ENCODE measurements at places on chromosomes 11 and 22.

DNA sequence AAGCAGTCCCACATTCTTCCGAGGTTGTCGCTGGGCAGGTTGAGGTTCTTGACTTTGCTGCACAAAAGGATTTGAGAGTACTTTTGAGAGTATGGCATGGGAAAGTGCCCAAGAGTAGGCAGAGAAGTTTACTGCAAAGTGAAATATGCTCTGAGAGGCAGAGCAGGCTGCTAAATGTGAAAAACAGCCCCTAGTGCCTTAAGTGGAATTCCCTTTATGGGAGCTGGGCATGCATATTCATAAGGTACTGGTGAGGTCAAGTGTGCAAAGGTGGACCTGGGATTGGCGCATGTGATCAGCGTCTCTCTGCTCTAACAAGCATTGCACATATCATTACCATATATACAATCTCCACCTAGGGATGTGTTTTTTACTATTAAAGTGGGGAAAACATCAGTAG, 12.0 kb upstream of the APOL4 start:
- no peak for DNase-seq

- no peak for DNase-seq
Measured at GRCh38 chr11:131465746-131466145, 95.3 kb downstream of the NTM start.

DNA sequence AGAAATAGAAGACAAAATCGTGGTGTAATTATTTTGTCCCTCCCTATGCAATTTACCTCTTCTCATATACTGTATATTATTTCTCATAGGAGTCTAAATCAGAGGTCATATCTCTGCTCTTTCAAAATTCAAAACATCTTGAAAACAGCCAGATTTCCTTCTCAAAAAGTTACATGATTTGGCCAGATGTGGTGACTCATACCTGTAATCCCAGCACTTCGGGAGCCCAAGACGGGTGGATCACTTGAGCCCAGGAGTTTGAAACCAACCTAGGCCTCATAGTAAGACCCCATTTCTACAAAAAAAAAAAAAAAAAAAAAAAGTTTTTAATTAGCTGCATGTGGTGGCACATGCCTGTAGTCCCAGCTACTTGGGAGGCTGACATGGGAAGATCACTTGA, 29.0 kb upstream of the DNAJB7 start:
- DNase-seq: no peak

GRCh38 chr11:69337211-69337721, 43.3 kb downstream of the MYEOV start:
- DNase-seq: no peak

DNA sequence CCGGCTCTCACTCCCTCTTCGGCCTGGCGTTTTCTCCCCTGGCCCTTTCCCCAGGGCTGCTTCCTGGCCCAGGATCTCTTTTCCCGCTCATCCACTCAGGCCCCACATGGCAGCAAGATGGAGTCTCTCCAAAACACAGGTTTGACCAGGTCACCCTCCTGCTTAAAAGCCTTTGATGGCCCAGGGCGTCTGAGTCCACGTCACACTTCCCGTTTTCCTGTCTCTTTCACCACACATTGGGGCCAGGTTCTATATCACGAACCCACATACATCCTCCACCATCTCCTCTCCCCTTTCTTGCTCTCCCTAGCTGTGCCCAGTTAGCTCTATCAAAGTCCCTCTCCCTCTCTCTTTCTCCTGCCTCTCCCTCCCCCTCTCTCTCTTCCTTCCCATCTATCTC, 7.8 kb upstream of the LRRC32 start:
- peak; percentile 17 for DNase-seq

- no peak for DNase-seq
Measured at GRCh38 chr11:75760710-75761493, 7.7 kb upstream of the DGAT2 start.

GRCh38 chr11:27395556-27396258, 32.7 kb upstream of the CCDC34 start:
- DNase-seq: no peak

- DNase-seq: no peak
Measured at GRCh38 chr11:86934582-86934900, 20.7 kb downstream of the FZD4 start.

DNA sequence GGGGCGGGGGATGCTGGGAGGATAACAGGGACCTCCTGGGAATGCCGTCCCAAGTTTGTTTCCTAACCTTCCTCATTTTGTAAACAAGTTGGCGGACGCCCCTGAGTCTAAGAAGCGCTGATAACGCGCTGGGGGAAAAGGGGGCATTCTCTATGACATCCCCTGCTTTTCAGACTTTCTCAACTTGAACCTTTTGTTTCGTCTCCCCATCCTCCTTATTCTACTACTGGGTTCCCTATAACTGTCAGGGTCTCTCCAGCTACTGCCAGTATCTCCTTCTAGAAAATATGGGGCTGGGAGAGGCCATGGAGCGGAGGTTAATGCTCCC, 654 bp downstream of the TMEM86A start:
- DNase-seq: no peak

- DNase-seq: no peak
Measured at GRCh38 chr11:2263724-2264360, 6.5 kb downstream of the ASCL2 start.

DNA sequence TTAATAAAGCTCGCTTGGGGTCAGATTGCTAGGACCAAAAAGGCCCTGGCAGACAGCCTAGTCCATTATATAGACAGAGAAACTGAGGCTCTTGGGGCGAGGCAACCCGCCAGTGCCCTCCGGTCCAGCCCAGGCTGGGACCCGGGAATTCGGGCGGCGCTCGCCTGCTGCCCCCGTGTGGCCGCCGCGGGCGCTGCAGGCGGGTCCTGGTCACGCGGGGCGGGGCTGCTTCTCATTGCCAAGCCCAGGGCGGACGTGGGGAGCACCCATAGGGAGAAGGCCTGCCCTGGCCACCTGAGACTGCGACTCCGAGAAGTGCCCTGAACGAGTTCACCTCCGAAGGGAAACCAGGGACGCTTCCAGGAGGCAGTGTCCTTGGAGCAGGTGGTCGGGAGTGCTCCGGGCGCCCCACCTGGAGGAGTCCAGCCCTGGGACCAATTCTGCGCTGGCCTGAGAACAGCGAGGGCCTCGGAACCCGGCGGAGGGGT, 36.0 kb upstream of the CSNK1E start:
- DNase-seq: peak; percentile 37

DNA sequence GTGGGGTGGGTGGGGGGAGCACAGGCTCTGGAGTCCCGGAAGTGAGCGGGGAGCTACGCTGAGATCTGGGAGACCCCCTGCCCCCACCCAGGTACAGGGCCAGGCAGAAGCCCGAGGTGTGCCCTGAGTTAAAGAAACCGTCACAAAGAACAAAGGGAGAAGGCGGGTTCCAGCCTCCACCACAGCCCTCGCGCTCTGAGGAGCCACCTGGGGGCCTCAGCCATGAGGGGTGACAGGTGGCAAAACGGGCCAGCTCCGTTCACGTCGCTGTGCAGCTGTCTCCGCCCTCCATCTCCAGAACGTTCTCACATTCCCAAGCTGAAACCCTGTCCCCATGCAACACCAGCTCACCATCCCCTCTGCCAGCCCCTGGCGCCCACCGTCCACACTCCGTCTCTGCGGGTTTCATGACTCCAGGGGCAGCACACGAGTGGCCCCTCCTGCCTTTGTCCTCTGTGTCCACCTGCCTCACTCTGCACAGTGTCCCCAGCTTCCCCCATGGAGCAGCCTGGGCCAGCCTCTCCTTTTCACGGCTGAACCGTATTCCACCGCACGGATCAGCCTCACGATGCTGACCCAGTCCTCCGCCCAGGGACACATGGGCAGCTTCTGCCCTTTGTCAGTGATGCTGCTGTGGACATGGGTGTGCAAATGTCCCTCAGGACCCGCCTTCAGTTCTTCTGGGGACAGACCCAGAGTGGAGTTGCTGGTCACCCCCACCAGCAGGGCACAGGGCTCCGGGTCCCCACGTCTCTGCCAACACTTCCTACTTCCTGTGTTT, 1.7 kb upstream of the MUC5B start:
- no peak for DNase-seq

DNA sequence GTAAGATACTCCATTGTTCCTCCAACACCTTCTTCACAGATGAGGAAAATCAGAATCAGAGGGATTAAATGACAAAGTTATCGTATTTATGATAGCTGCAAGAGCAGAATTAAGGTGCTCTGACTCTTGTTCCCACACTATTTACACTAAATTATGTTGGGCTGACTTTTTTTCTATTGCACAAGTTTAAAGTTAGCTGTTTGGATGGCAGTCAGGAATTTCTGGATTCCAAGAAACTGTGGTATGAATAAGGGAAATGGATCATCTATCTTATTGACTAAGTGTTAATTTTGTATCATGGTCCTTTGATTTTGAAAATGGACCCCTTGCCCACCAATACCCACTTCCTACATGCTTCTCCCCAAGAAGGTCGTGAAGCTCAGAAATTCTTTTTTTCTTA, 19.9 kb upstream of the APOA1 start:
- DNase-seq: no peak

GRCh38 chr22:35735542-35735941, 17.9 kb downstream of the APOL5 start:
- no peak for DNase-seq

DNA sequence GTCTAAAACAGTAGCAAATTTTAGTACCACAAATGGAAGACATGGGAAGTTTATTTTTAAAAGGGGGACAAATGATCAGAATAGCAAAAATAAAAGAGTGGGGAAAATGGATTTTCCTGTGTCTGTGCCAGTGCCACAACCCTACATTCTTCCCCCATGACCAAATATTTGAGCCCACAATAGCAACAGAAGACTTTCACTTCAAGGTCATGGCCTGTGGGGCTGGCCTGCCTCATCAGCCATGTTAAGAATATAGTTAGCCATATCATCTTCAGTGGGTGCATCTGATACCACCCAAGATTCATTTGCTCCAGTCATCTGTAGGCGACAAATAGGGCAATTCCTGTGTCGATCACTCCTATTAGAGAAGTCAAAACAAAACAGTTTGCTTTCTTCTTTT, 26.3 kb downstream of the RNF141 start:
- DNase-seq: no peak

- DNase-seq: no peak
Measured at GRCh38 chr22:35394011-35394312, 6.0 kb upstream of the MCM5 start.

DNA sequence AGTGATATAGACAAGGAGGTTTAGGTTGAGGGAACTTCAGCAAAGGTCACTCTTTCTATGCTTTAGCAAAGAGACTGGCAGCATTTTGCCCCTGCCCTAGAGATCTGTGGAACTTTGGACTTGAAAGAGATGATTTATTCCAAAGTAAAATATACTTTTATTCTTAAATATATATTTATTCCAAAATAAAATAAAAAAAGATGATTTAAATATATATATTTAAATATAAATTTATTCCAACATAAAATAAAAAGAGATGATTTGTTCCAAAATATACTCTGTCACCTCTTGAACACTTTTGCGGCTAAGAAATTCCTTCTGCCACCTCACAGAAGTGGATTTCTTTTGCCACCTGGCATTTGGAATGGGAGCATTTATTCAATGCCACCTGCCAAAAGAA, 521.3 kb upstream of the CHORDC1 start:
- DNase-seq: no peak

GRCh38 chr22:18115906-18116371, 5.3 kb downstream of the TUBA8 start:
- no peak for DNase-seq

DNA sequence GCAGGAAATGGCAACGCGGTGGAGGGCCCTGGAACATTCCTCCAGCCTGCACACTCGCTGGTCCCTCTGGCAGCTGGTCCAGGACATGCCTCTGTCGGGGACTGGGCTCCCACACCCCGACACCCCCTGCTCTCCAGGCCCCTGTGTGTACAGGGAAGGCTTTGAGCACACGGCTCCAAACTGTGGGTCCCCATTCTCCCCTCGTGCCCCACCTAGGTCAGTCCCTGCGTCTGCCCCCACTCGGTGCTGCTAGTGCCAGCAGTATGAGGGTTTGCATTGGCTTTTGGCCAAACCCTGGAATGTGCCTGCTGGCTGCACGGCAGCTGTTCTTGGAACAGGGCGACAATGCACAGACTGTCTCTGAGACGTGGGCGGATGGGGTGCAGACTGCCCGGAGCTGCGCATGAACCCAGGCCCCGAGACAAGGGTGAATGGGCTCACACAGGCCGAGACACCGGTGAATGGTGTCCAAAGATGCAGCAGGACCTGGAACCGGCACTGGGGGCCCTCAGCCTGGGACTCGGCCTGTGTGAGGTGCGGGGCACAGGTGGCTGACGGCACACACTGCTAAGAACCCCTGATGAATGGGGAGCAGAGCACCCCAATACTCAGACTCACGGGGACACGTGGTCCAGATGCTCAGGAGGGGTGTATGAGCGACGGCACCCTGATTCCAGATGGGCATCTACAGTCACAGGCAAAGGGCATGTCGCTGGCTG, 7.5 kb upstream of the SYT8 start:
- DNase-seq: no peak

- DNase-seq: peak; percentile 76
Measured at GRCh38 chr22:42397332-42398249, 34.6 kb downstream of the NFAM1 start.

DNA sequence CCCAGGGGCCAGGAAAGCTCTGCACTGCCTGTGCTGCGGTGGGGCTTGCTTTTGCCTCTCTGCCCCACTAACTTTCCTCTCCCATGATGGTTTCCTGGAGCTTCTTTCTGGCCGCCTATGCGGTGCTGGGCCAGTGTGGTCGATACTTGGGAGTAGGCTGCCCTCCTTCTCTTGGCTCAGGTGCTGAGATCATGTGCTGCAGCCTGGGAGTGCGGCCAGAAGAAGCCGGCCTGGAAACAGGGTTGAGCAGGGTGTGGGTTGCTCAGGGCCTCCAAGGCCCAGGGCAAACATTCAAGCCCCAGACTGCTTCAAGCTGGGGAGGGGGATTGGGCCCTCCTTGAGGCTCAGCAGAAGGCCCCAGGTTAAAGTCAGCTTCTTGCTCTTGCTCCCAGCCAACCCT, 125.0 kb downstream of the NTM start:
- no peak for DNase-seq

DNA sequence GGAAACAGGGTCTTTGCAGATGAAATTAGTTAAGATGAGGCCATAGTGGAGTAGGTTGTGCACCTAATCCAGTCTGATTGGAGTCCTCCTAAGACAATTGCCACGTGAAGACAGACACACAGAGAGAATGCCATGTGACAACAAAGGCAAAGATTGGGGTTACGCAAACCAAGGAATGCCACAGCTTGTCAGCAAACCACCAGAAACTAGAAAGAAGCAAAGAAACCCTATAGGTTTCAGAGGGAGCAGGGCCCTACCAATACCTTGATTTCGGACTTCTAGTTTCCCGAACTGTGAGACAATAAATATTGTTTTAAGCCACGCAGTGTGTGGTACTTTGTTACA, 8.2 kb upstream of the LAYN start:
- peak; percentile 14 for DNase-seq

- peak; percentile 47 for DNase-seq
Measured at GRCh38 chr11:12128301-12128751, 17.9 kb downstream of the MICAL2 start.

GRCh38 chr11:78426845-78427244, 9.2 kb upstream of the GAB2 start:
- DNase-seq: no peak
